ENCODE measurements at places on chromosomes 4 and X. TPM values are rescaled to one million over a fixed set of nuclear protein-coding genes. Genes with fewer than 3 reads are reported as not detected.

GRCh38 chrX:46294234-46294633 lies 251.0 kb downstream of the ZNF674 start:
- DNase-seq: no peak

Gene RRH
- not detected for total RNA-seq

DNA sequence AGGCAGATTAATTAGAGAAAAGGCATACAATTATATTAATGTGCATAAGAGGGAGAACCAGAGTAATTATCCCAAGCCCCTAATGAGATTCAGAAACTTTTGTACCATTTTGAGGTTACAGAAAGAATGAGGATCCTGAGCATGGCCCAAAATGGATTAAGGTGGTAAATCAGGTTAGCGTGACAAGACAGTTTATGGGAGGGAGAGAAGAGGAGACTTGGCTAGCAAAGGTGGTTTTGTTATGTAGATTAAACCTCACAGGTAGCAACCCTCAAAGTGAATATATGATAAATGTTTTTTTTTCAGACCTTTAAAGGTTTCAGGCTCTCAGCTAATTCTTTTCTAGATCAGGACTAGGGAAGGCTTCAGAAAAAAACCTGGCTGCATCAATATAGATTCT lies 781.8 kb downstream of the FAM133A start:
- DNase-seq: no peak

Gene NEIL3
- total RNA-seq: 2.3 TPM

Gene CT83
- total RNA-seq: not detected

DNA sequence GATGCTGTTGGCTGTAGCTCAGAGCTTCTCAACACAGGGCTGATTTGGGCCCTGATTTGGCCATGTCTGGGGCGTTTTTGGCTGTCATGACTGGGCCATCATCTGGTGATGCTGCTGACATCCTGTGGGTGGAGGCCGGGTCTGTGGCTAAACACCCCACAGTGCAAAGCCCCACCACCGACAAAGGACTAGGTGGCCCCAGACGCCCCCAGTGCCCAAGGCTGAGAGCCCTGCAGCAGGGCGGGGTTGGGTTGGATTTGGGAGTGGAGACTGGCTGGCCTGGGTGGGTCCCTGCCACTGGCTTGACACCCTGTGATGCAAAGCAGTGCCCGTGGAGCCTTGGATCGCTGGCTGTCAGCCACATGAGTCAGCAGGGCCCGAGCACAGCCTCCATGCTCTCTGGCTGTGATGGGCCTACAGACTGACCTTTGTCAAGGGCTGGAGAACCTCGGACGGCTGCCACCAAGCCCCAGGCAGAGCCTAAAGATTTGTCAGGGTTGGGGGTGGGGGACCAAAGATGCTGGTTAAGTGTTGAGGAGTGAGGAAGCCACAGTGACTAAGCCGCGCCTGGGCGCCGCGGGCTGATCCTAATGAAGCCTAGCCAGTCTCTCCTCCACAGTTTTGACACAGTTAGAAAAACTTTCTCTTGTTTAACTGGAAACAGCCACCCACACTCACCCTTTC lies 28.3 kb downstream of the CYTL1 start:
- peak; percentile 14 for DNase-seq

DNA sequence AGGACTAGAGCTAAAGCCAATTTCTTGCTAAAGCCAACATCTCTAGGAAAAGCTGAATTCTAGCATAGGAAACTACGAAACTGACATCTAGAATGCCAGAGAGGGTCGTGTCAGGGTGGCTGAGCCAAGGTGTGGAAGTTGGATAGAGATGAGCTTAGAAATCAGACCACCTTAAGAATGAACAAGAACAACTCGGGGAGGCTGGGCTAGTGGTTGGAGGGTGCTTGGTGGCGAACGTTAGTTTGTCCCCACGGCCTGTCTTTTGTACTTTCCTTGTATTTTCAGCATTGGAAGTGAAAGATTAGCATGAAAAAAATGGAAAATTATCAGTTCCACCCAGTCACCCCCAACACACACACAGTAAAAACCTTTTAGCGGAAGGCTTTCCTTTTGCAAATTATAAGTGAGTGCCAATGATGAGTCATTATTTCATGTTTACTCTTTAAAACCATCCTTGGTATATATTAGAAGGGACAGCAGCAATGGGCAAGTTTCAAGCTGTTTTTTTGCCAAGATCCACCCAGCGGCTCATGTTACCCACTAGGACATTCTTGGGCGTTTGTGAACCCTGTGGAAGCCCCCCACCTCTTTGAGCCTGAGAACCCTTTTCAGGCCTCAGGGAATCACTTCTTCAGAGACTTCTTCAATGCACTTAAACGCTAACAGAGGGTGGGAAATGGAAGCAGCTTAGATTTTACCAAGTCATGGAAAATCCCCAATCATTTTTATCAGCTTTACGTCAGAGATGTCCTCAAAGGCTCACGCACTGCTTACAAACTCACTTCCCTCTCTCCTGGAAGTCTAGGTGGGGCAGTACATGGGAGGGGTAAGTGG lies 4.9 kb upstream of the PPEF1 start:
- no peak for DNase-seq

Gene CTPS2
- total RNA-seq: 11.8 TPM
